ENCODE measurements at places on chromosomes 3 and 15. TPM values are rescaled to one million over a fixed set of nuclear protein-coding genes. Genes with fewer than 3 reads are reported as not detected.

DNA sequence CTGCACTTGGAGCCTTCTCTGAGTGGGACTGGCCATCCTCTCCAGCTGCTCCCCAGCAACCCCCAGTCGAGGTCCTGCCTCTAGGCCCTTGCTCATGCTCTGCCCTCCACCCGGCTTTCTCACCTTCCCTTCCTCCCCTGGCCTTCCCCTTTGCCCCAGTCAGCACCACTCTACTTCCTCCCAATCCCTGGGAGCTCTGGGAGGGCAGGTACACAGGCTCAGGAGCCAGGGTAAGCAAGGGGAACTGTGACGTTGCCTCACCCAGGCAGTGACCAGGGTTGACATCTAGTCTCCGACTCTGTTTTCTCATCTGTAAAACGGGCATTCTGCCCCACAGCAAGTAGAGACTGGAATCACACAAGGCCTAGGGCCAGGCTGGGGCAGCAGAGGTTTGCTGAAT is 66.6 kb upstream of the TMEM115 start:
- DNase-seq, result no peak

DNA sequence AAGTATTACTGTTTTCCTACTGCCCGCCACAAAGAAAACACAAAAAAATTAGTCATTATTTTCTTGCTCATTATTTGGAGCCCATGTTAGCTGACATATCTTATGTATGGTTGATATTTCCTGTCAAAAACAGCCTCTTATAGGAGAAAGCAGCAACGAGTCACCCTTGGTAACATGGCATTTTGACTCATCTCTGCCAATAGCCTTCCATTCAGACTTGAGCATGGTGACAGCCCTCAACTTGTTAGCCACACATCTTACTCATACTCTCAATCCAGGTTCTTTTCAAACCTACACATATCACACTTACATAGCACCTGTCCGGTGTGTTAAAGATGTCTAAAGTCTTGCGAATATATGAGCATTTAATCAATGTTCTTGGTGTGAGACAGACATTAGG is 109.4 kb upstream of the SAMMSON start:
- DNase-seq, result peak; percentile 70

DNA sequence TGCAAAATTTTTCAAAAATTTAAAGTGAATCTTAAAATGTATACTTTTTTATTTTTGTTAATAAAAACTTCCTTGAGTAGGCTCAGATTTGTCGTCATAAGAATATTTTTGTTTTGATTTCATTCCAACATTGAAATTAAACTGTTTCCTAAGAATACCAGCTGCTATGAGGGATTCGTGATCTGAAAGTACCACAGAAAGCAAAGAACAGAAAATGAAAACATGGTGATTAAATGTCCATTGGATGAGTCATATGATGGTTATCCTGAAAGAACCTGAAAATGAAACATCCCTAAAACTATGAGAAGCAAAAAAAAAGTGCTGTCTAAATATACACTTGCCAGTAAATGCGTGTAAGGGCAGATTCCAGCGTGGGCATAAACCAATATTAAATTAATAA is 143.8 kb downstream of the GMNC start:
- DNase-seq, result peak; percentile 74

KLHL40 gene
- total RNA-seq, result not detected

A4GNT gene
- not detected for total RNA-seq

Data from M059J (cell line).